ENCODE measurements at places on chromosomes 13 and 19.

- no peak for DNase-seq
Measured at GRCh38 chr19:1019980-1020867, 699 bp downstream of the TMEM259 start.

DNA sequence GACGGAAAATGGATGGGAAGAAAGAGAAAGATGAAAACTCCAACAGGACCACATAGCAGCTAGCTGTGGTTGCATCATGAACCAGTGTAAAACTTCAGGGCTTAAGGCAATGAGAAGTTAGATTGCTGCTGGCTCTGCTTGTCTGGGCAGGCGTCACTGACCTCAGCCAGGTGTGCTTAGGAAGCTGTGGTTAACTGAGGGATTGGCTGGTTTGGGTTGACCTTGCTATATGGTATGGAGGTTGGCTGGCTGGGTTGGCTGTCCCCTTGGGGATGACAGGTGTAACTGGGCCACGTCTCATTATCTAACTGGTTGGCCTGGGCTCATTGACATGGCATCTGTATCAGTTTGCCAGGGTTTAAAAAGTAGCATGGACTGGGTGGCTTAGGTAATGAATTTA lies 40.9 kb downstream of the NLRP4 start:
- DNase-seq, result no peak

DNA sequence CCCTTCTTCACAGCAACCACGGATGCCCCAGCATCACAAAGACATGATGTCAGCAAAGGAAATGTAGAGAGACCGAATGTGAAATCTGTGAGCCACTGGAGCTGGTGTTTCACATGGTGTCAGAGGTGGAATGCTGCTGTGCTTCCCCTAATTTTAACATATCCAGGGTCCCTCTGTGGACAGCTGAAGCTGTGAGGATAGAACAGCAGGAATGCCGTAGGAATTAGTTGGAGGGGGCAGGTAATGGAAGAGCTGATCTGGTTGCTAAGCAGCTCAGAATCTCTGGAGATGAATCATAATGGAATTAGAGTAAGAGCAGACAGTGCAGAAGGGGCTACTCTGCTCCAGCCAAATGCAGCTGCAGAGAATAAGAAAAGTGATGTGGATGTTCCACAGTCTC lies 68.9 kb upstream of the ZNF835 start:
- no peak for DNase-seq

- no peak for DNase-seq
Measured at GRCh38 chr13:74625541-74625940, 491.3 kb upstream of the KLF12 start.

DNA sequence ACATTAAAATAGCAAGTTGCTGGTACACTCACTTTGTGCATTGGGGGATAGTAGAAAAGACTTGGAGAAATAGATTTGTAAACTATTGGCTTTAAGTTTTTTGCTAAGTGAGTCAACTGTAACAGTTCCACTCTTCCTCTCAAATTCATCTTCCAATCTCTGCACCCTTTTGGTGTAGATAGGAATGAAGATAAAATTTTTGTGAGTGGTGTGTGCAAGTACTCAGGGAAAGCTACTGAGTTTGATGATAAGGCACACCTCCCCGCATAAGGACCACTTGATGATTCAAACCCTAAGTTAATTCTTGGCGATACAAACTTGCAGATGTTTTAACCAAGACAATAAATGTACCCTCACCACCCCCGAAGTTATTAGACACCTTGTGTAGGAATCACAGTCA lies 168.3 kb upstream of the SLITRK1 start:
- no peak for DNase-seq

GRCh38 chr13:30481241-30481760 lies 15.6 kb upstream of the HMGB1 start:
- DNase-seq, result no peak

DNA sequence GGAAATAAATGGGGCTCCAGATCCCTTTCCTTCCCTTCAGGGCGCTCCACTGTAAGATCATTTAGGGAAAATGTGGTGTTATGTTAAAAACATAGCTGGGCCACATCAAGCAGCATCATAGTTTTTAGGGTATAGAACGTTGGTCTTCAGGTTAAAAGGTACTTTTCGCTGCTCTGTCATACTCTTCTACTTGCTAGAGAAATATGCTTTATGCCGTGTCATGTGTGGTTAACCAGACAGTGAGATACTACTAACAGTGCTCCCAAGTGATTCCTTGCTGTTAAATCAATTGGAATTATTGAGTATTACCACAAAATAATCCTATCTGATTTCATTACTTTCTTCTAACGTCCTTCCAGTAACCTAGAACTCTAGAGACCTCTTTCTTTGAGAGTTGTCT lies 1.1 kb upstream of the NDFIP2 start:
- DNase-seq, result no peak

DNA sequence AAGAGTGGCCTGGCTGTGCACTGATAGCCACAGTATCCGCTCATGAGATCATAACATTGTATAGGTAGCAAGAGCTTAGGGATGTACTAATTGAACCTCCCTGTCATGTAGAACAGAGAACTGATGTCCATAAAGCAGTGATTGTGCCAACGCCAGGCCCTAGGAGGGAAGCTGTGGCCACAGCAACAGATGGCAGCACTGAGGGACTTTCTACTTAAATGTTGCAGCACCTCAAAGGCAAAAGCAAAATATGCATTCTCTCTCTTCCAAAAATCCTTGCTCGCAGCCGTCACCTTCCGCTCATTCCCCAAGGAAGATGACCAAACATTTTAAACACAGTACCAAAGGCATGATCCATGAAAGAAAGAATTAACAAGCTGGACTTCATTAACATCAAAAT lies 32.3 kb downstream of the COL4A1 start:
- DNase-seq, result no peak

DNA sequence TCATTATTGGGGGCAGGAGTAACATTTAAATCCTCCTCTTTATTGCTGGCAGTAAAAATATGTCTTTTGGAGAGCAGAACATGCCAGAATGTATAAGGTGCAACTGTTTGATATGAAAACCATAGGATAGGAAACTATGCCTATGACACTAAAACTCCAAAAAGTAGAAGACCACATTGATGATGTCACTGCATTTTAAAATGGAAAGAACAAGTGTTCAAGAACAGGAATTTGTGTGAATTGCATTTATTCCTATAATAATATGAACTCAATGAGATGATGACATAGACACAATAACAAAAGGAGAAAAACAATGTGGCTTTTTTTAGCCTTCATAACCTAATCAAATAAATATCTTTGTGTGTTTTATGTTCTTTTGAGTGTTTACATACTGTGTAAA lies 3.7 kb upstream of the ZNF225 start:
- DNase-seq, result no peak

DNA sequence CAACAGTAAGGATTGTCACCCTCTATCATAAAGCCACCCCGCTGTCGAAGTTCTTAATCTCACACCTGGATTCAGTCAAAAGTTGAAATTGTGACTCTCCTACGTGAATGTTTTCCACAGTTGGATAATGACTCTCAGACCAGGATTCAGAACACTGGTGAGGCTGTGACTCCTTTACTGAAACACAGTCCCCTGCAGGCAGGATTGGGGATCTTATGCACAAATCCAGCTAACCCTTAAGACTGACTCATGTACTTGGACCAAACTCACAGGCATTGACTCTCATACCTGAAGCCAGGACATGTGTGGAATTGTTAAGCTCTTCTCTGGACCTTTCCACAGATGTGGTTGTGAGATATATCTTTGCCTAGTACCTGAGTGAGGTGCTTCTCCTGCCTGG lies 46.8 kb downstream of the ZNF85 start:
- DNase-seq, result no peak

DNA sequence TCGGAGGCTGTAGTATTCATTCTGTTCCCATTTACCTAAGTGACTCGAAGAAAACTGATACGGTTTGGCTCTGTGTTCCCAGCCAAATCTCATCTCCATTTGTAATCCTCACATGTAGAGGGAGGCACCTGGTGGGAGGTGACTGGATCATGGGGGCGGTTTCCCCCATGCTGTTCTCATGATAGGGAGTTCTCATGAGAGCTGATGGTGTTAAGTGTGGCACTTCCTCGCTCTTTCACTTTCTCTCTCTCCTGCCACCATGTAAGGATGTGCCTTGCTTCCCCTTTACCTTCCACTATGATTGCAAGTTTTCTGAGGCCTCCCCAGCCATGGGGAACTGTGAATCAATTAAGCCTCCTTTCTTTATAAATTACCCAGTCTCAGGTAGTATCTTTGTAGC lies 23.5 kb downstream of the SLAIN1 start:
- no peak for DNase-seq

GRCh38 chr13:43441899-43442499 lies 344.8 kb downstream of the ENOX1 start:
- DNase-seq, result no peak

- no peak for DNase-seq
Measured at GRCh38 chr13:80224468-80224867, 116.5 kb downstream of the SPRY2 start.

GRCh38 chr13:19685034-19685433 lies 51.6 kb downstream of the MPHOSPH8 start:
- no peak for DNase-seq

- DNase-seq, result peak; percentile 93
Measured at GRCh38 chr19:53467485-53468262, at the start of gene ZNF813. Gene ZNF813 (plus strand): TSS chr19:53467733. CDS start chr19:53483823, 16,090 bp downstream.

GRCh38 chr19:54902061-54902460 lies 3.9 kb upstream of the NCR1 start:
- DNase-seq, result no peak

DNA sequence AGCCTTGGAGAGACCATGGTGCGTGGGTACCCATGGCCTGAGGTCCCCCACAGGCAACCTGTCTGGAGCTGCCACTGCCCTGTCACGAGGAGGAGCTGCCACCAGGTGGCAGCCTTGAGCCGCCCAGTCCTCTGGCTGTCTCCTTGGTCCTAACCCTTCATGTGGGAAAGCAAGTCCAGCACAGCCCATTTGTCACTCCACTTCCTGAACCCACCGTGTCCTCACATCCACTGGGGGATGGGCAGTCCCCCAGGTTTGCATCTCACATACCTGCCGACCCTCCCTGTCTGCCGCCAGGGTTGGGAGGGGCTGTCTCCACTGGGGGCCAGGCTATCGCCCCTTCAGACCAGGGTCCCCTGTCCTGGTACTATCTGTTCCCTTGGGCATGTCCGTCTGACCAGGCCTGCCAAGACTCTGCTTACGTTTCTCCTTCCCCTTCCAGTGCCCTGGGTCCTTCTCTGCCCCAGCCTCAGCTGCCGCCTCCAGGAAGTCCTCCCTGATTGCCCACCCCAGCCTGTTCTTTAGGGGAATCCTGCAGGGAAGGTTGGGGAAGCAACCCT lies 4.5 kb downstream of the FAM174C start:
- no peak for DNase-seq

GRCh38 chr13:31951215-31951678 lies 80.3 kb upstream of the FRY start:
- no peak for DNase-seq

- no peak for DNase-seq
Measured at GRCh38 chr19:14686411-14686810, 3.4 kb upstream of the ZNF333 start.

- no peak for DNase-seq
Measured at GRCh38 chr19:10286803-10287737, at the start of gene ICAM4. Gene ICAM4 (plus strand): TSS chr19:10286955. CDS start chr19:10287013, 58 bp downstream.
